Uterus (tissue), 4 donors: ENCODE measurements at places on chromosomes 1 and 21.

DNA sequence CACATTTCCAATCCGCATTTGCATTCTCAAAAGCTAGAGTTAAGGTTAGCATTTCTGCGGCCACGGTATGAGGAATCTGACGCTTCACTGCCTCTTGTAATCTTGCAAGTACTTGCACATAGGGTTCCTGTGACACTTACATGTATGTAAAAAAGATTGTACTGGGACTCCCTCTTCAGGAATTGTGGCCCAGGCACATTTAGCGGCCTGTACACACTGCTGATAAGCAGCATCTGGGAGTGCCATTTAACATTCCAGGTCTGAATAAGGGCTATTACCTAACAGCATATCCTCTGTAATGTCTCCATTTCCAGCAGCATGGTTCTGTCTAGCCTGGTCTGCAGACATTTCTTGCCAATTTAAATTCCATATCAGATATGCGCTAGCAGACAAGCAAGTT, 75.7 kb downstream of the AXDND1 start:
- no peak overlapping the region for H3K4me3 ChIP-seq
- DNase-seq = no peak
- H3K36me3 ChIP-seq = no peaks in the 10 kb centered on the region
- H3K4me1 ChIP-seq = no peaks in the 10 kb centered on the region
- H3K27me3 ChIP-seq = no peaks in the 10 kb centered on the region

- no peak overlapping the region for H3K27ac ChIP-seq
- H3K27me3 ChIP-seq = no peaks in the 10 kb centered on the region
- H3K4me1 ChIP-seq = no peaks in the 10 kb centered on the region
- DNase-seq = no peak
These were observed 140.5 kb downstream of the SPATA46 start for GRCh38 chr1:162236201-162236600.

DNA sequence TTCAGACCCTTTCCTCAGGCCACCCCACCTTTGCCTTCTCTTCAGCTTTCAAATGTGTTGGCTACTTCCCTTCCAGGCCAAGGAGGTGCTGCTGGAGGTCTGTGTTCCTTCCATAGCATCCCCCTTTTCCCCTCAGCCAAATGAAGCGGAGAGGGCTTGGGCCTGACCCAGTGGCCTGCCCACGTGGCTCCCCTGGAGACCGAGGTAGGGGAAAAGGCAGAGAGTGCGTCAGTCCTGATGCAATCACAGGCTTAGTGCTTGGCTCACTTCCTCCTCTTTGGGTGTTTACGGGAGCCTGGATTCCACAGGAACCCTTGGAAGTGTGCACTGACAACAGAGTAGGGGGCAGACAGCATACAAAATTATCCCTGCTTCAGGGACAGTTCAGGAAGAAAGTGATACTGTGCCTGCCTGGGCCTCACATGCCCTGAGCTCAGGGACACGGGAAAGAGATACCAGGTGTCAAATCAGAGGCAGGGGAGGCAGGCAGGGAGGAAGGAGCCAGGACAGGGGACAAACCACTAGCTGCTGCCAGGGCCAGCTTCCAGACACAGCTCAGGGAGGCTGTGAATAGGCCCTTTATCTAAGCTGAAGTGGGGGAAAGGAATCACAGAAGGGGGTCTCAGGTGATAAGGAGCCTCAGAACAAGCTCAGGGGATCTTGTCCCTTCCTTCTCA, 16.6 kb upstream of the PTP4A2 start:
- H3K4me1 ChIP-seq = peaks cover 5% of the 10 kb centered on the region
- H3K27ac ChIP-seq = peak overlapping the region; percentile 92
- no peaks in the 10 kb centered on the region for H3K36me3 ChIP-seq
- H3K4me3 ChIP-seq = no peak overlapping the region

- H3K27me3 ChIP-seq = no peaks in the 10 kb centered on the region
- DNase-seq = no peak
- H3K4me3 ChIP-seq = no peak overlapping the region
- H3K36me3 ChIP-seq = no peaks in the 10 kb centered on the region
- H3K27ac ChIP-seq = no peak overlapping the region
- no peaks in the 10 kb centered on the region for H3K4me1 ChIP-seq
These were observed 844.1 kb downstream of the LTN1 start for GRCh38 chr21:28148400-28149064.

- H3K27me3 ChIP-seq = no peaks in the 10 kb centered on the region
- no peak for DNase-seq
- H3K4me3 ChIP-seq = no peak overlapping the region
- no peaks in the 10 kb centered on the region for H3K36me3 ChIP-seq
- H3K27ac ChIP-seq = no peak overlapping the region
These were observed 449.9 kb downstream of the NUF2 start for GRCh38 chr1:163771637-163772036.

GRCh38 chr1:67729872-67730271, 44.9 kb downstream of the GADD45A start:
- H3K36me3 ChIP-seq = no peaks in the 10 kb centered on the region
- no peaks in the 10 kb centered on the region for H3K27me3 ChIP-seq
- no peak overlapping the region for H3K27ac ChIP-seq

- peak; percentile 78 for DNase-seq
- peaks cover 12% of the 10 kb centered on the region for H3K4me1 ChIP-seq
- H3K36me3 ChIP-seq = no peaks in the 10 kb centered on the region
- H3K27me3 ChIP-seq = no peaks in the 10 kb centered on the region
- H3K4me3 ChIP-seq = no peak overlapping the region
These were observed 20.8 kb upstream of the RGS2 start for GRCh38 chr1:192787914-192788585.

DNA sequence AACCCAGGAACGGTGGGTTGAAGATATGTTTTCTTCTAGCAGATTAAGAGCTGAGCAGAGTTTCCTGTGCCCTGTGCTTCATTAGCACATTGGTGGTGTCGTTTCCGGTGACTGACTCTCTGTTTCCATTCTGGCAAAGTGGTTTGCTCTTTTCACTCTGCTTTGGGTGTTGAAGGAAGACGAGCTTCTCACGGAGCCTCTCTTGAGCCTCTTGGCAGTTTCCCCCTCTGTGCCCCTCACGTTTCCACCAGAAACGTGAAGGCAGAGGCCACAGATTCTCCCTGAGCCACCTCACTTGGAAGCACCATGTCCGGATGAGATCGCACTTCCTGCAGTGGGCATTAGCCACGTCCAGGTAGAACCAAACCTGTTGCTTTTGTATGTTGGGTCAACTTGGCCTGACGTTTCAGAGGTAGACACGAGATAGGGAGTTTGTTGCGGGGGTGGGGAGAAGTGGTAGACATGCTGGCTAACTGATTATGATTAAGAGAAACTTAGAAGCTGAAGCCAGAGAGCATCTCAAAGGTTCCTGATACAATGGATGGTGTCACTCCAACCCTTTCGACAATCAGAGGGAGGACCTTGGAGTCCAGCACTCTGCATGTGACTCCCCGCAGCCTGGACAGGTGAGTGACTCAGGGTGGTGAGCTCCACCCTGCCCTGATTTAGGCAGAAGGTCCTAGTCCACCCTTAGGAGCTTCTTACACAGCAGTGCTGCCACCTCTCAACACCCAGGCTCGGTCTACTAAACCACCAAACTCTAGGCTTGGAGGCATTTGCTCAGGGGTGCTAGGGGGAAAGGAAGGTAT, at the start of gene LAX1:
LAX1 (plus strand) TSS at position 155 of the 809 bp plus-strand sequence; CDS start at position 538, 383 bp downstream.
- H3K27me3 ChIP-seq = no peaks in the 10 kb centered on the region
- H3K4me1 ChIP-seq = no peaks in the 10 kb centered on the region
- no peak within 1 kb of the TSS for H3K4me3 ChIP-seq

DNA sequence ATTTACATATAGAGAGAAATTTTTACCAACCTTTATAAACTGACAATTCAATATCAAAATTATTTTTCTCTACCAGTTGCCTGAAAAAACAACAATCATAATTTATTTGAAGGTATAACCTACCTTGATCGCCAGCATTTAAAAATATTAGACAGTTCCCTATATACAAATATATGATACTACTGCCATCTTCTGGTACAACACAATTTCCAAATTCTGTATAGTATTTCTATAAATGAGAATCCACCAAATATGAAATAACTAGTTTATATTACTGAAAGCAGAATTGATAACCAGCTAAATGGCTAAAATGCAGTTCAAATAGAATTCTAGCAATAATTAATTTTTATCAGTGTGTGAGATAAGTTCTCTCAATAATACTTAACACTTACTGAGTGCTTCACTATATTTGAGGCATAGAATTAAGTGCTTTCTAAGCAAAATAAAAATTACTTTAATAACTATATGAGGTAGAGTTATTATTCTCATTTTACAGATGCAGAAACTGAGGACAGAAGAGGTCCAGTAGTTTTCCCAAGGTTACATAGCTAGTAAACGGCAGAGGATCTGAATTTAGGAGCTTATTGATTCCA, 75.6 kb downstream of the PIGK start:
- no peak overlapping the region for H3K4me3 ChIP-seq
- no peaks in the 10 kb centered on the region for H3K27me3 ChIP-seq
- no peaks in the 10 kb centered on the region for H3K4me1 ChIP-seq

DNA sequence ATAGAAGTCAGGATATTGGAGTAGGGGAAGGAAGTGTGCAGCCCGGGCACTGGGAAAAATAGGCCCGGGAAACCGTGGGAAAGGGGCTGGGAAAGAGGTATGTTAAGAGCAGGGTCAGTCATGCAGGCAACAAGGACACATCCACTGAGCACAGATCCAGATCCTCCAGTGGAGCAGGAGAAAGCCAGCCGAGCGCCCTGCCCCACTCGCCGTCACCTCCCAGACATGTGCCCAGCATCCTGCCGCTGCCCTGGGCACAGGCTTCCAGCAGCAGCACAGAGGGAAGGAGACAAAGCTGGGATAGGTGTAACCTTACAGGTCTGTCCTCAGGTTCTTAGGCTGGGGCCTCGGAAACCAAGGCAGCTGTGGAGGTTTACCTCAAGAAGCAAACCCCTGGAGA, 64.2 kb downstream of the FAM163A start:
- H3K4me1 ChIP-seq = no peaks in the 10 kb centered on the region
- H3K4me3 ChIP-seq = no peak overlapping the region
- no peak for DNase-seq
- no peak overlapping the region for H3K27ac ChIP-seq
- no peaks in the 10 kb centered on the region for H3K27me3 ChIP-seq

DNA sequence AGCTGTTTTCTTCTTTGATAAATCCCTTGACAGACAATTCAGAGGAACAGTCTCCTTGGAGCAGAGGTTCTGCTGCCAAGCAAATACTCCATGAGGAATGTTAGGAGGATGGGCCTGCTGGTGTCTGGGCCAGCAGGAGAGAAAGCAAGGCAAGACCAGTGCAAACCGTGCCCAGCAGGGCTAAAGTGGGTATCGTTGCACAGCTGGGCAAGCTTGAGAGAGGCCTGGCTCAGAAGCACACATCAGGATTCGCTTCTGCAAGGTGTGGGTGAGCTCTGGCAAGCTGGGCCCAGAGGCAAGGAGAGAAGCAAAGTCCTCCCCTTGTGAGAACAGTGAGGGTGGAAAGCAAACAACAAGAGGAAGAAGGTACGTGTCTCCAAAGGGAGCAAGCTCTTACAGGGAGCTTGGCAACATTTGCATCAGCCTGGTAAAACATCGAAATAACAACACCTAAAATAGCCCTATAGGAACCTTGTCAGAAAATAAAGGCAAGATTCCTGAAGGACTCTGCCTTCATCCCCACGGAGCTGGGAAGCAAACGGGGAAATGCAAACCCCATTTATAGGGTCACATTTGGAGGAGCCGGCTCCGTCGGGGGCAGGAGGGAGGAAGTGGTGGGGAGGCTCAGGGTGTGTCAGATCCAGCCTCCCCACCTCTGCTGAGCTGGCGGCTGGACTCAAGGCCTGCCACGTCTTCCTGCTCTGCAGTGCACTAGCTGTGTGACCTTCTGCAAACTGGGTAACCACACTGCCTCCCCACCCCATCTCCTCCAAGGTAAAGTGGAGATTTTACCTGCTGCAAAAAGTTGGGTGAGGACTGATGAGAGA, 62.3 kb upstream of the HIVEP3 start:
- H3K4me3 ChIP-seq = no peak overlapping the region
- no peak overlapping the region for H3K27ac ChIP-seq
- no peaks in the 10 kb centered on the region for H3K4me1 ChIP-seq

DNA sequence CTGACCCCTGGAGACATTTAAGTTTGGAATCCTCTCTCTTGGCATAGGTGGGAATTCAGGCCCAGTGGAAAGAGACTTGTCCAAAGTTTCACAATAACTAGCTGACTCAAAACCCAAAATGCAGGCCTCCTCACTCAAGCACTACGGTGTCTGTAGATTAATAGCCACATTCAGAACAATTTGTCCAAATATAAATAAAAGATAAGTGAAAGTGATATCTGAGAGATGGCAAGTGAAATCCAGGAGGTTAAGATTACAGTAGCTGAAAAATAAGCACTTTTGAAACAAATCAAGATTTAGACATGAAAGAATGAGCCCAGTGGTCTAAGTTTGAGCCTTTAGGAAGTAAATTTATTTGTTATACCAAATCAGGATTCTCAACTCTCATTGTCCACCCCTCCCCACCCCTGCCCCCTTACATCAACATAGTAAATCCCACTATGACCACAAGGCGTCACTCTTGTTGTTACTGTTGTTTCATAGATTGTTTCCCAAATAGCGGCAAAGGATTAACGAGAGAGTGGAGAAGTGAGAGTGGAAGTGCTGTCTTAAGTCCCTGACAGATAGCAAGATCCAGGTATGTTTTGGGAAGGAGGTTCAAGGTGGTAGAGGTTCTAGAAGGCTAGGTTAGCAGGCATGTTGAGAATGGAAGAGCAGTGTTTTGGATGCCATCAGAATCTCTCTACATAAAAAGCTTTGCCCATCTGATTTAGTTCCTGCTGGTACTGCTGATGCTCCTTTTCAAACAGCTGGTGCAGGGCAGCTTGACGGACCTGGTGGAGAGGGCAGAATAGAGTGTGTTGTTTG, 7.1 kb upstream of the TPM3 start:
- H3K4me3 ChIP-seq = no peak overlapping the region
- H3K27me3 ChIP-seq = no peaks in the 10 kb centered on the region
- no peaks in the 10 kb centered on the region for H3K4me1 ChIP-seq
- H3K36me3 ChIP-seq = no peaks in the 10 kb centered on the region
- DNase-seq = peak; percentile 58
- peak overlapping the region; percentile 63 for H3K27ac ChIP-seq

GRCh38 chr1:21647431-21648351, 21.5 kb downstream of the RAP1GAP start:
- H3K4me1 ChIP-seq = no peaks in the 10 kb centered on the region
- no peaks in the 10 kb centered on the region for H3K27me3 ChIP-seq
- no peaks in the 10 kb centered on the region for H3K36me3 ChIP-seq
- DNase-seq = no peak
- H3K4me3 ChIP-seq = no peak overlapping the region

DNA sequence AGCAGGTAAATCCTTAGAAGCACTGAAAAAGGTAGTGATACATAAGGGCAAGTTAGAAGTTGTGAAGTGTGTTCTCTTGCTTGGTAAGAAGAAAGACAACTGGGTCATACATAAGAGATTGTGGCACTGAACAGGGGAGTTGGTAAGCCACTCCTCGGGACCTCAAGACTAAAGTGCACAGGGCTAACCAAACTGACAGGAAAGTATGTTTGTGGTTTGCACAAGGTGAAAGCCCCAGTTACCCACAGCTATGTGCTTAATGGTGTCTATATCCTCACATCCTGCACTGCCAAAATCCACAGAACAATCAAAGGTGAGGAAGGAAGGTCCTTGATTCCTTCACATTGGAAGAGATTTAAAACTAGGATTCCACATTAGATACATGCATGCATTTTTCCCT, 276.5 kb downstream of the DNM3 start:
- no peak for DNase-seq
- no peaks in the 10 kb centered on the region for H3K27me3 ChIP-seq
- no peaks in the 10 kb centered on the region for H3K36me3 ChIP-seq
- no peak overlapping the region for H3K4me3 ChIP-seq
